Left colon (tissue), 2 donors: ENCODE measurements at places on chromosomes 7 and 10. TPM values are rescaled to one million over a fixed set of nuclear protein-coding genes. Genes with fewer than 3 reads are reported as not detected.

Gene ABCB4
- 0.78 TPM for total RNA-seq

Gene SPDYE2
- total RNA-seq = not detected

Gene NKX2-3
- 11.7 TPM for total RNA-seq

GRCh38 chr10:6530211-6530840, 49.8 kb downstream of the PRKCQ start:
- peak; percentile 32 for DNase-seq

GRCh38 chr10:14527134-14527844, 196.6 kb upstream of the FRMD4A start:
- DNase-seq = no peak

DNA sequence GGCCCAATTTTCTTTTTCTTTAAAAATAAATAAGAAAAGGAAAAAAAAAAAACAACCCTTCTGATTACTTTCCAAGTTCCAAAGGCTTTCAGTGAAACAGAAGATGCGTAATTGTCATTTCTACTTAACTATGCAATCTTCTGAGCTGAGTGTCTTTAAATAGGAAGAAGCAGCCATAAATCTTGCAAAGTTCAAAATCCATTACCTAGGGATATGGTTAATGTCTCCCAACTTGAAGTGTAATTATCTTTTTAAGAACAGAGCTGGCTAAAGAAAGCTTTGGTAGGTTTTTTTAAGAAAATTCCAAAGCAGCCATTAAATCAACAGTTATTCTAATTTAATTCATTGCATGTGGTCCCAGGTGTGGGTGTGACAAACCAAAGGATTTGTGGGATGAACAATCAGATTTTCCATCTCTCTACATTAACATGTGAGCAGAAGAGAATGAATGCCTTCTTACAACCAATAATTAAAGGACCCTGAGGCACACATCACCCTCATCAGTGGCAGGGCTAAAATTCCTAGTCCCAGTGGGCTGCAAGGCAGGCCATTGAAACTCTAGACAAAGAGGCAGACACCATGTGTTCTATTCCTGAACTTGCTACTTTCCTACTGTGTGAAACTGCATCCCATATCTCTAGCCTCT, 419.2 kb downstream of the REEP3 start:
- no peak for DNase-seq

DNA sequence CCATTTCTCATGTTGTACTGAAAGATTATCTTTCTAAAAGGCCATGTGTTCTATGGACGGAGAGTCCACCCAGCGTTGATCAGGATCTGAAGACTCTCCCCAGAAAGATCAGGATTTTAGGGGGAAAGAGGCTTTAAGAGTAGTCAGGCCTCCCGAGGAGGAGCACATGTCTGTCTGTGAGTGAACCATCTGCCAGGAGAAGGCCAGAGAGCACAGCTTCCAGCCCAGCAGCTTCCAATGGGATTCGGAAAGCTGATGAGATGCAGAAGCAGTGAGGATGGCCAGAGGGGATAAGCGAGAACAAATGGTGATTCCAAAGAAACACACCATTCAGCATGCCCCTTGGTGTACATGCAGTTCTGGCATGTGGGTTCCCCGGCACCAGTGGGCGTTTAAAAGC, 88.5 kb upstream of the TCERG1L start:
- no peak for DNase-seq
